ENCODE measurements at places on chromosomes 3 and 15.

- DNase-seq, result no peak
Observed at GRCh38 chr3:61015859-61016258, 235.4 kb downstream of the FHIT start.

DNA sequence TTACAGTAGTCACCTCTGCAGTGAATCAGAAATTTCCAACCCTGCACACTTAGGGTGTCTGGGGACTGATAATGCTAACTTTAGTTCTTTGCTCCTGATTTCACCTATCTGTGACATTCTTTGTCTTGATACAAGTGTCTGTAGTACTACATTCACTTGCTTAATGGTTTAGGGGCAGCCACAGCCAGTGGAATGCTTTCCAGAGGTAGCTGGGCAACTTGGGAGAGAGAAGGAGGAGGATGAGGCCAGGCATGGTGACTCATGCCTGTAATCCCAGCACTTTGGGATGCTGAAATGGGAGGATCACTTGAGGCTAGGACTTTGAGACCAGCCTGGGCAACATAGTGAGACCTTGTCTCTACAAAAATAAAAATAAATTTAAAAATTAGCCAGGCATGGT is 8.5 kb downstream of the BAHD1 start:
- DNase-seq, result no peak

GRCh38 chr3:101204246-101204645 is 116.1 kb downstream of the IMPG2 start:
- no peak for DNase-seq

DNA sequence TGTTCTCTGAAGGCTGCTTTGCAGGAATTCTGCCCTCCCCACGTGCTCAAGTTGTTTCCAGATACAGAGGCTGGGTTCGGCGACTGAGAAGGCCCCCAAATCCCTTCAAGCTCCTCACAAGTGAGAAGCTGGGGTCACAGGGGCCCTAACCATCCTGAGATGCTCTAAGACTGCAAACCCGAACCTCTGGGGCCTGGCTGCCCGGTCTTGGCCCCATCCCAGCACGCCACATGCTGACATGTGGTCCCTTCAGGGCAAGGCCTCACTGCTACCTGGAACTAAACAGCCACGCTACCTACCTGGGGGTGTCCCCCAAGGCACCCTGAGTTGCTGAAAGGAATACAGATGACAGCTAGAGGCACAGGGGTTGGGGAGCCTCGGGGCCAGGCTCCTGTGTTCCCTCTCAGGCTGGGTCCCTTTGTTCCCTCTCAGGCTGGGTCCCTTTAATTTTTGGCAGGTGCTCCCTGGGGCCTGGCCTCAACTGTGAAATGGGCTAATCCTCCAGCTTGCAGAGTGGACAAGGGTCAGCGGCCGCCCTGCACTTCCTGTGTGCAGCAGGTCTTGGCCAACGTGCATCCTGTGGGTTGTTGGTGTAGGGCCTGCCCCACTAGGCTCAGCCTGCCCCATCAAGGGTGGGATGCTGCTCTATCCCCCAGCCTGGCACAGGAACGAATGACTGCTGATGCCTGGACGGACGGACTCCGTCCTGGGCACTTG is 32.5 kb downstream of the KLHL25 start:
- DNase-seq, result no peak

DNA sequence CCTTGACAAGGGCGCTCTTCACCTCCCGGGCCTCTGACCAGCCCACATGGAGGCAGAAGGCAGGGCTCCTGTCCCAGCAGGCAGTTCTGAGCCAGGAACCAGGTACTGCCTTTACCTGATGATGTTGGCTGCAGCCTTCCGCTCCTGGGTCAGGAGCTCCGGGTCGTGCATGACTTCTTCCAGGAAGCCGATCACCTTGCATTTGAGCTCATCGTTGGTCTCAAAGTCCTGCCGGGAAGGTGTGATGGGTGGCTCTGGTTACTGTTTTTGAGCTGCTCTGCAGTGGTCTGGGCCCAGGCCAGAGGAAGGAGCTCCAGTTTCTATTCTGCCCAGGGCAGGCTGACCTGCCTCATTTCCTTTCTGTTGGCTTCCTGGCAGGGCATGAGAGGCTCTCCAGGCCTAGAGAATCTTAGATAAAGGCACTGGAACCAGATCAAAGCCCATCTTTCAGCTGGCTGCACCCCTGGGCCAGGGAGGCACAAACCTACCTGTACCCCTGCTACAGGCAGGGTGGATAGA is 53.2 kb upstream of the CTSH start:
- no peak for DNase-seq

DNA sequence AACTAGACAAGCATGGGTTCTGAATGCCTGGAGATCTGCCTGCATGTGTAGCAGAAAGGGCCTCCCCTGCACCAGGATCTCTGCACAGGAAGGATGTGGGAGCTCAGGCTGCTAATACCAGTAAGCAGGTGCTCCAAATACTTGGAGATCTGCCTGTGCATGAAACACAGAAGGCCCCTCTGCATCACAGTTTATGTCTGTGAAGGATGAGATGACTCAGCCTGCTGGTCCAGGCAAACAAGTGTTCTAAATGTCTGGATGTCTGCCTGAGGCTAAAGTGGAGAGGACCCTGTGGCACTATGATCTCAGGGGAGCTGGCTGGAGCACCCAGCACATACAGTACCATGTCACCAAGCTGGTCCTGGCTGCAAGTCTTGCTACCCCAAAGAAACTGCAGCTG is 678.8 kb downstream of the MCTP2 start:
- no peak for DNase-seq

GRCh38 chr3:177201700-177202397 is 4.6 kb upstream of the TBL1XR1 start:
- peak; percentile 84 for DNase-seq

DNA sequence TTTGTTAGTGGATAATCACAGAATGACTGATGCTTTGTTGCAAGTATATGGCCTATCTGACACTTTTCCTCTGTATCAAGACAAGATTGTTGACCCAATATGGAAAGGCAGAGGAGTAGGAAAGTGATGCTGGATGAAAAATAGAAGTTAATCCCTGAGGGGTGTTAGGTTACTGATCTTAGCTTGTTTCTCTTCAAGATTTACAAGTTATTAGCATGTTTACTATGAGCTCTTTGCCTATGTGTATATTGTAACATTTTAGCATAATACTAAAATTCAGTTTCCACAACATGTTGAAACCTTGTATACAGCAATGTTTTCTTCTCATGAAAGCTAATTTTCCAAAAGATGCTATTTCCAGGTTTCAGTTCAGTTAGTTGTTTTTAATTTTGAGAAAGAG is 120.4 kb upstream of the CCNL1 start:
- no peak for DNase-seq

GRCh38 chr3:185153171-185153771 is 411 bp upstream of the C3orf70 start:
- no peak for DNase-seq

- DNase-seq, result no peak
Observed at GRCh38 chr3:945738-946137, 147.1 kb upstream of the CNTN6 start.

- DNase-seq, result no peak
Observed at GRCh38 chr3:178771511-178771910, 235.3 kb downstream of the KCNMB2 start.

DNA sequence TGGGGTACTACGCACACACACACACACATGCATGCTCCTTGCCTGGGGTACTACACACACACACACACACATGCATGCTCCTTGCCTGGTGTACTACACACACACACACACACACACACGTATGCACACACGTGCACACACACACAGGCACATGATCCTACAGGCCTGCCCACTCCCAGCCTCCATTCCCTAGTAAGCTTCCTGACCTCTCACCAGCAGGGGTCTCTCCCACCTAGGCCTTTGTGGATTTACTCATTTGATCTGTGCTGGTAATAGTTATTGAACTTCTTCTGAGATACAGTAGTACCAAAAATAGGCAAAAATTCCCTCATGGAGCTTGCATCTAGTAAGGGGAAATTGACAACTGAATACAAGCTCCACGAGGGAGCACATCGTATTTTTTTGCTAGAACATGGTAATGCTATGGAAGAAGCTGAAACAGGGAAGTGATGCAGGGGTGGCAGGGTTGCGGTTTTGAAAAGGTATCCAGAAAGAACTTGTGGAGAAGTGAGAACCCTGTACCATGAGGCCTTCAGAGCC is 19.1 kb downstream of the TTC21A start:
- DNase-seq, result no peak

DNA sequence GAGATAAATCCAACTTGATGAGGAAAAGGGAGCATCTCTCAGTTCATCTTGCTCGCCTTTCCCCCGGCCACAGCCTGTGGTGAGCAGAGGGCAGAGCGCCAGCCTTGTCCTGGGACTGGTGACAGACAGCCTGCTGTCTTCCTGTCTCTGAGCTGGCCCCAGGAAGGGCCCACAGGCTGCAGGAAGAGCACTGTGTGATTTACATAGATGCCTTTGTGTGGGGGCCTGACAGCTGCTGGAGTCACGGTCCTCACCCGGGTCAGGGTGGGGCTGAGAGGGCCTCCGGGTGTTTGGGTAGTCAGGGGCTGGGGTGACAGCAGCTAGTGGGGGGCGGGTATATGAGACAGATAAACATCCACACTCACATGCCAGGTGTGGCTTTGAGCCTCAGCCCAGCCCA is 29.3 kb downstream of the PLA2G4D start:
- DNase-seq, result no peak

- no peak for DNase-seq
Observed at GRCh38 chr3:44842376-44842775, 19.3 kb upstream of the TMEM42 start.

GRCh38 chr3:41296556-41296955 is 97.3 kb downstream of the CTNNB1 start:
- no peak for DNase-seq

GRCh38 chr3:190807719-190808375 is 54.6 kb downstream of the GMNC start:
- DNase-seq, result no peak

- no peak for DNase-seq
Observed at GRCh38 chr15:26449291-26449690, 323.6 kb downstream of the GABRB3 start.

- no peak for DNase-seq
Observed at GRCh38 chr3:36648241-36649034, 115.9 kb downstream of the DCLK3 start.

GRCh38 chr3:56131974-56132590 is 336.2 kb downstream of the ERC2 start:
- DNase-seq, result peak; percentile 53

- no peak for DNase-seq
Observed at GRCh38 chr15:58346361-58346760, 85.4 kb upstream of the LIPC start.

DNA sequence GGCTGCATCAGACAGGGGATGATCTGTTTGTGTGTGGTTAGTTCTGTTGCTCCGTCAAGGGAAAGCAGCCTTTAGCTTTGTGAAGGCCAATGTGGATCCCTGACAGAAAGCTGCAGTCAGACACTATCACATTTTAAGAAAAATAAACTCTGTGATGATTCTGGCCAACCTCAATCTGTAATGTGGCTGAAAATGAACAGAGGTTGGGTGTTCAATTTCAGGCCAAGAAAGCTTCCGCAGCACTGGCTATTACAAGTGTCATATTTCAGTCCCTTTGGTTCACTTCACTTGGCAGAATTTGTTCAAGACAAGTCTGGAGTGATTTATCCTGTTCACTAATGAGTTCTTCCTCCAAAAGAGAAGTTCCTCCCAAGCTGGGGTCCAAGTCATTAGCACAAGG is 571.8 kb upstream of the IL12A start:
- no peak for DNase-seq

DNA sequence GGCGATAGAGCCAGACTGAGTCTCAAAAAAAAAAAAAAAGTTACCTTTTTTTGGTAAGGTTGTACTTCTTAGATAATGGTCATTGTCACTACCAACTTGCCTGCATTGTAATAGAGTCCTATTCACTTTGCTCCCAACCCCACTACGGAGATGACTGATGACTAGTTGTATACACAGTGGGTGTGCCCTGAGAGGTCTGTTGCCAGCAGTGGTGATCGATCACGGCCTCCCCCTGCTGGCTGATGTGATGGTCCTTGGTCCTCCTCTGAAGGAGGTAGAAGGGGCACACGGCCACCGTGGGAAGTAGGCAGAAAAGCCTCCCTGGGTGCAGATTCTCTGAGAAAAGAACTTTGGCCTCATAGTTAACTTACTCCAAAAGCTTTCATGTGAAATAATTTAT is 10.7 kb downstream of the GCNT3 start:
- no peak for DNase-seq

GRCh38 chr3:24538891-24539290 is 44.2 kb upstream of the THRB start:
- DNase-seq, result no peak

DNA sequence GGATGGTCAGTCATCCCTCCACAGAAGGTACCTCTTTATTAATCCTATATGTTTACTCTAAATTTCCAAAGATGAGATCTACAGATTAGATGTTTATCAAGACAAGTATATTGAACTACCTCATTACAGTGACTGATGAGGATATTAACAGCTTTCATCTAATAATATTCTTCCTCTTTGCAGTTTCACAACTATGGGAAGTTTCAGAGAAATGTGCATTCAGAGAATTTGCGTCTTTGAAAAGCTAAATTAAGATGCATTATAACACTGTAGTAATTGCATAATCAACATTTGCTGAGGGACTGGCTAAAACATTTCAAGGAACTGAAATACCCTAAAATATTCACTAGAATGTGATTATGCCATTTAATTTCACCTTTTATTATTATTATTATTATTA is 46.7 kb downstream of the MCF2L2 start:
- DNase-seq, result no peak

- DNase-seq, result no peak
Observed at GRCh38 chr3:147428754-147429153, 19.6 kb downstream of the ZIC1 start.

GRCh38 chr3:60086811-60087210 is 1037.0 kb upstream of the CFAP20DC start:
- DNase-seq, result no peak

- DNase-seq, result no peak
Observed at GRCh38 chr3:2944628-2945027, 165.5 kb downstream of the IL5RA start.

GRCh38 chr3:54345847-54346375 is 223.6 kb downstream of the CACNA2D3 start:
- no peak for DNase-seq

GRCh38 chr3:117282566-117282965 is 573.0 kb downstream of the TUSC7 start:
- DNase-seq, result no peak

DNA sequence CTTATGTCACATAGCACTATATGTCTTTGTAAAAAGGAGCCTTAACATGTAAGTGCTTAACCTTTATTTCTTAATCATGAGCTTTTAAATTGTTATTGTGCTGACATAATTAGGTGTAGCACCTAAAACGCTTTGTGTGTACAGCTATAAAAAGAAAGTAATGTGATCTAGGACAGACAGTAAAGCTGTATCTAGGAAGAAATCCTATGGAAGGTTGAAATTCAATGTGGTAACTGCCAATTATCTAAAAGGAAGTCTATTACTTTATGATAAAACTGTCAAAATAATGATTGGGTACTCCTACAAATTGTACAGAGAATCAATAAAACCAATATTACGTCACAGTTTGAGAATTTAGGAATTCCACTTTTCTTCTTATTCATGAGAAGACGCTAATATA is 87.9 kb downstream of the CDIN1 start:
- no peak for DNase-seq

DNA sequence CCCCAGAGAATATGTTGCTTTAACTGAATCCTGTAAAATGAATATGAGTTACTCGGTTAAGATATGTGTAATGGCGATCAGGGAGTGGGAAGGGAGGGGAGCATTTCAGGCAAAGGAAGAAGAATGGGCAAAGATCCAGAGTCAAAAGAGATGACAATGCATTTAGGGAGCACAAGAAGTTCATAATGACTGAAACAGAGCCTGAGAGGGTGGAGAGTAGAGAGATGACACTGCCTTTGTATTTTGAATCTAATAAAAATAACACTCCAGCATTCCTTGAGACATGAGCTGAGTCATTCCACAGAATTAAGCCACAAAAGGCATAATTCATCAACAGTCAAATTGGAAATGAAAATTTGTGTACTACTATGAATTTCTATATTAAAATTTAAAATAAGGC is 105.3 kb upstream of the PEX5L start:
- no peak for DNase-seq
